ENCODE measurements at places on chromosomes 13 and 19. TPM values are rescaled to one million over a fixed set of nuclear protein-coding genes. Genes with fewer than 3 reads are reported as not detected.

The ZNF491 gene
- total RNA-seq = 0.87 TPM

The CDX2 gene
- not detected for total RNA-seq

The TBXA2R gene
- 3.1 TPM for total RNA-seq

The CTXN1 gene
- total RNA-seq = 0.52 TPM

The ZSCAN18 gene
- 21.5 TPM for total RNA-seq

The CGB2 gene
- not detected for total RNA-seq

The GGN gene
- total RNA-seq = 0.14 TPM

Measured in activated naive CD8-positive, alpha-beta T cell treated with anti-CD3 and anti-CD28 coated beads for 36 hours (primary cell).